Liver (tissue), 10 donors: ENCODE measurements at places on chromosomes 16 and 17. TPM values are rescaled to one million over a fixed set of nuclear protein-coding genes. Genes with fewer than 3 reads are reported as not detected.

DNA sequence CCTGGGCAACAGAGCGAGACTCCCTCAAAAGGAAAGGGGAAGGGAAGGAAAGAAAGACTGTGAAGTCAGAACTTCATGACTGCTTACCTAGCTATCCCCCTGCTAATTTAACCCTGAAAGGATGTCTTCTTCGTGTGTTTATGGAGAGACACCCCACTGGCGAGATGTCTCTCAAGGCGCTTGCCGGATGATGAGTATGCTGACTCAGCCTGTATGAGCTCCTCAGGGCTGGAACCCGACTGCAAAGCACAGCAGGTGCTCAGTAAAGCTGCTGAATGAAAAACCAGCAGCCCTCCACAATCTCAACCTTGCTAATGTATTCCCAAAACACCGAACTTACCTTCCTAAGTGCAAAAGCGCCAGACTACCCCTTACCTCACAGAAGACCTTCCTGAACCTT, 2.3 kb downstream of the ANKFY1 start:
- DNase-seq = no peak

The TNP2 gene
- not detected for total RNA-seq

The RHBDL1 gene
- total RNA-seq = 0.84 TPM

- DNase-seq = no peak
Observed at GRCh38 chr16:57993438-57993837, 7.0 kb downstream of the ZNF319 start.

GRCh38 chr16:84228256-84228838, 11.5 kb downstream of the KCNG4 start:
- DNase-seq = no peak

- no peak for DNase-seq
Observed at GRCh38 chr16:88591577-88592021, 21.4 kb downstream of the ZC3H18 start.

The TNFRSF17 gene
- 0.28 TPM for total RNA-seq

DNA sequence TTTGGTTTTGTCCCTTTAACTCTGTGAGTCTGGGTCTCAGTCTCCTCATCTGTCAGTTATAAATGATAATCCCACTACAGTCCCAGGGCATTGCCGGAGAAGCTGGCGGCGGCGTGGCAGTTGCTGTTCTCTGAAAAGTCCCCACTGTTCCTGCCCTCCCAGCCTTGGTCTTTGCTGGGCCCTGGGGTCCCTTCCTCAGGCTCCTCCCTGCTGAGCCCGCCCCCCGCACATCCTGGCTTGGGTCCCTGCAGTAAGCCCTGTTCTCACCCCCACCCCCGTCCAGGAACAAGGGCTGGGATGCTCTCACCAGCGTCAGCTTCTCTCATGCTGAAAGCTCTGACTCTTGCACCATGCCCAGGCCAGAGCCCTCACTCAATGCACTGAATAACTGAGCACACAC, 35.3 kb upstream of the PEMT start:
- DNase-seq = no peak

The TBC1D3I gene
- total RNA-seq = 0.17 TPM

DNA sequence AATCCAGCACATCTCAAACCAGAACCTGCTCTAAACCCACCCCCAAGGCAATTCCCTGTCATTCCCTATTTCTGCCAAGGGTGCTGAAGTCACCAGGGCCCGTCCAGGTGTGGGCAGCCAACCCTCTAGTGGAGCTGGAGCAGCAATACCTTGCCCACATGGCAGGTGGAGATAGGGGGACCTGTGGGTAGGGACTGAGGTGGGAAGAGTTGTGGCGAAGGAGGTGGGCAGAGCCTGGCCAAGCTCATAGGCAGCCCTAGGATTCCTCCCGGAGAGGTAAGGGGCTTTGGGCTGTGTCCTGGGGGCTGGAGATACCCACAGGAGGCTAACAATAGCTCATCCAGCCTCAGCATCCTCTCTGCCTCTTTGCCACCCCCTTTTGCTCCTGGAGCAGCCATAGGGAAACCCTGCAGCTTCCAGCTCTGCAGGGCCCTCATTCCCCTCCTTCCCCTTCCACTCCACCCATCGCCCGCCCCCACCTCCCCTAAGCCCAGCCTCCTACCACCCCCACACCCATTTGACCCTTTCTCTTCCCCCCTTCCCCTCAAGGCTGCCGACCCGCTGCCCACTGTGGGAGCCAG, 30.4 kb upstream of the CRHR1 start:
- no peak for DNase-seq

DNA sequence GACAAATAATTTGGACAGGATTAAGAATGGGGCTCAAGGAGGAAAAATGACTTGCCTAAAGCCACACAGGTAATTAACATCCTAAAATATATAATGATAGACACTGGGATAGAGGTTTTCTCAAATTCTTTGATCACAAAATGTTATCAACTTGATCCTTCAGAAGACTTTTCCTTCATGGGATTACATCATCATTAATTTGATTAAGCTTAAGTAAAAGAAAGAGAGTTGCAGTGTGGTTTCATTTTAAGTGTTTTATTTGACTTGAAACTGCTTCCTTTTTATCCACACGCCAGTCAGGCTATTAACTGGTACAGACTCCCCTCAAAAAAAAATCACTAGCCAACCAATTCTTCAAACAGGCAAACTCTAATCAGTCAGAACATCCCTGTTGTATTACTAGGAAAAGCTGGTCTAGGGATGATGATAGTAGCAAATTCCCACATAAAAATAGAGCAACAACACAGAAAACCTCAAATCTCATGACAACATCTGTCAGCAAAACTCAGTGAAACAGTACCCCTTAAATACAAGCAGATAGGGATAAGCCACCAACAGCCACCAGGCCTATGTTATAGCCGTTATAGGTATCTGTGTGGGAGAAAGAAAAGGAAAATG, 32.5 kb downstream of the AKAP10 start:
- DNase-seq = no peak

DNA sequence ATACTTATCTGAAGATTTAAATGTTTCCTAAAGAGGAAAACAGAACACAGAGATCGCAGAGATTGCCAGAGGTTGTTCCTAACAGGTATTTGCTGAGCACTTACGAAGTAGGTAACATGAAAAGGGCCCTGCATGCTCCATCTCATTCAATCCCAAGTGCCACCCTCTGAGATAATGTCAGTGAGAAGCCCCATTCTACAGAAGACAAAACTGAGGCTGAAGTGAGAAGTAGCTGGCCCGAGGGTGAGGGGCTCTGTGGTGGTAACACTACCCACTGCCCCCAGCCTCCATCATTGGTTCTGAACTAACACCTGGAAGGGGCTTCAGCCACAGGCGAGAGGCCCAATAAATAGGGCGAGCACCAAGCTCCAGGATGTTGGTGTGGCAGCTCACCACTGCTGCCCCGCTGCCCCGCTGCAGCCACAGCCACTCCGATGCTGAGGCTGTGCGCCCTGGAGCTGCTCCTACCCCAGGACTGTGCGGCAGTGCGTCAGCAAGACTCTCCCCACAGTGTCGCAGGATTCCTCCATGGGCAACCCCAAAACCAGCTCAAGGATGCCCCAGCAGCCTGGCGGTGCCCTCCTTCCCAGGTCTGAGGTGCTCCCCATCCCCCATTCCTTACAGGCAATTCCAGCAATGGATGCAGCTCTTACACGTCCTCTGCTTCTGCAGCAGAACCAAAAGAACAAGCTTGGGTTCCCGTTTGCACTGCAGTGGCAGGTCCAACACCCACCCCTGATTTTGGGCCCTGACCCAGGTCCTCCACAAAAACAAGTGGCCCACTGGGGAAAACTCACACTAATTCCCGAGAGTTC, 10.3 kb downstream of the FLCN start:
- no peak for DNase-seq

GRCh38 chr17:59331929-59332748, 684 bp downstream of the YPEL2 start:
- DNase-seq = peak; percentile 52
